Esophagus muscularis mucosa (tissue), 4 donors: ENCODE measurements at places on chromosomes 7 and 10. TPM values are rescaled to one million over a fixed set of nuclear protein-coding genes. Genes with fewer than 3 reads are reported as not detected.

Gene GSTO2
- 0.75 TPM for total RNA-seq

Gene GIMAP2
- total RNA-seq: 7.1 TPM

Gene EGFR
- 125 TPM for total RNA-seq

Gene GIMAP4
- total RNA-seq: 18.3 TPM

Gene TFEC
- total RNA-seq: 4.6 TPM

Gene PALD1
- total RNA-seq: 19.1 TPM

Gene CYP26C1
- 0.39 TPM for total RNA-seq

Gene TPST1
- total RNA-seq: 9.6 TPM

Gene VSTM4
- total RNA-seq: 13.5 TPM

Gene LCOR
- total RNA-seq: 31.0 TPM

Gene TRIM74
- total RNA-seq: not detected

Gene PLXDC2
- total RNA-seq: 46.5 TPM

Gene METTL27
- total RNA-seq: 1.8 TPM

Gene LBX1
- not detected for total RNA-seq

Gene IGF2BP3
- 1.7 TPM for total RNA-seq

Gene C10orf105
- total RNA-seq: 0.06 TPM

Gene TMEM26
- 0.17 TPM for total RNA-seq

Gene ABCC2
- total RNA-seq: 0.32 TPM

Gene MEOX2
- total RNA-seq: 11.2 TPM

Gene ADRB1
- total RNA-seq: 10.4 TPM
